Naive thymus-derived CD8-positive, alpha-beta T cell (primary cell): ENCODE measurements at places on chromosomes 2 and 18.

- no peak for DNase-seq
These were observed 101.2 kb downstream of the SETBP1 start for GRCh38 chr18:44781886-44782285.

DNA sequence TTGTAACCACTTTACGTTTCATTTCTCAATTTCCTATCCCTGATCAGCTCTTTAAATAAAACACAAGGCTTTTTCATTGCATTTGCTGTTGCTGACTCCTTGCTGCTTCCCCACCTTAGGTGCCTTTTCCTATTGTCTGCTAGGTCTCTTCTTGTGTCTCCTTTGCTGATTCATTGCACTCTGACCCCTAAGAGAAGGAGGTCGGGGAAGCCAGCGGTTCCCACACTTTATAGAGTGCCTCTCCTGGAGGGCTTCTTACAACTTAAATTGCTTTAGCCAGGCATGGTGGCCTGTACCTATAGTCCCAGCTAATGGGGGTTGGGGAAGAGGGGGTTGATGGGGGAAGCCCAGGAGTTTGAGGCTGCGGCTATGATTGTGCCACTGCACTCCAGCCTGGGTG is 495.0 kb downstream of the DLGAP1 start:
- no peak for DNase-seq

- DNase-seq, result no peak
These were observed 36.2 kb downstream of the PTPN18 start for GRCh38 chr2:130391872-130392670.

DNA sequence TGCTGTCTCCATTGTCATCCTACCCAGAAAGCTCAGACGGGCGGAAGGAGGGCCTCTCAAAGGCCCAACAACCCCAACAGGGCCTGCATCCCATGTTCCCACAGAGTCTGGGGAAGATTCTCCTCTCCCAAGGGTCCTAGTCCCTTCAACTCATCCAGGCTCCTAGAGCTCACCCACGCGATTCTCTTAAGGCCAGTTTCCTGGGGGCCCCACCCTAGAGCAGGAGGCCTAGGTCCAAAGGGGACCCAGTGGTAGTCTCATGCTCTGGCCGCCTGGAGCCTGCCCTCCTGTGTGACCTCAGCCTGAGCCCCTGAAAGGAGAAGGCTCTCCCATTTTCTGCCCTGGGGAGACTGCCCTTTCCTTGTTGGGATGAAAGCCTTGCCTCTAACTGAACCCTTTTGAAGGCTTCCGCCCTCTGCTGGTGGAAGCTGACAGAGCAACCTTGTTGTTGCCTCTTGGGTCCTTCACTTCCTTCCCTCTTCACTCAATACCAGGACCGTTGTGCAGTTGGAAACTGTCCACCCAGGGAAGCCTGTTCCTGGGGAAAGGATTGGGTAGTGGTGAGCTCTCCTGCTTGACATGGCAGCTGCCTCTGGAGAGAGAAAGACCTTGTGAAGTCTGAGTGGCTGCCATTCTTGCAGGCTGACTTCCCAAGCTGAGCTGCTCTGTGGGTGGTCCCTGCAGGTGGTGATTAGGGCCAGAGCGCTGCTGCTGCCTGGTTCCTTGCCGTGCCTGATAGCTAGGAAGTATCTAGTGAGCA is 86.0 kb upstream of the ALPP start:
- no peak for DNase-seq

DNA sequence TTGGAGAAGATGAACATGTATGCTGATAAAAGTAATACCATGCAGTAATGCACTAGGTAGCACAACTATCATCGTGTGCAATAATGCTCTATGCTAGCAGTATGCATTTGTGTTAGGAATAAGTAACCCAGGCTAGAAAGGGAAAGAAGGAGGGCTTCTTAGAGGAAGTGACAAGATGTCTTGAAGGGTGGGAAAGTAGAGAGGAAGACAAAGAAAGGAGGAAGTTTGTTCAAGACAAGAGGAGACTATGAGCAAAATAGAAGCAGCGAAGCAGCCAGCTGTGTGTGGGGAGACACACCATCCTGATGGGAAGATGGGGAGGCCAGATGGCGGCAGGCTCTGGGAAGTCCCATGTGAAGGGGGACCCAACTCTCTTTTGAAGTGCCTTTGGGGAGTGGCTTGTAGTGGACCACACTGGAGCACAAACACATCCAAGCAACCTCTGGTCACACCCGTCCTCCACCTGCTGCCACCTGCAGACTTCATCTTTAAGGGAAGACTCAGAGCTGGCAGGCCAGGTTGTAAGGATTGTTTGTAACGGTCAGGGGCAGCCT is 39.9 kb upstream of the INHBB start:
- DNase-seq, result no peak

DNA sequence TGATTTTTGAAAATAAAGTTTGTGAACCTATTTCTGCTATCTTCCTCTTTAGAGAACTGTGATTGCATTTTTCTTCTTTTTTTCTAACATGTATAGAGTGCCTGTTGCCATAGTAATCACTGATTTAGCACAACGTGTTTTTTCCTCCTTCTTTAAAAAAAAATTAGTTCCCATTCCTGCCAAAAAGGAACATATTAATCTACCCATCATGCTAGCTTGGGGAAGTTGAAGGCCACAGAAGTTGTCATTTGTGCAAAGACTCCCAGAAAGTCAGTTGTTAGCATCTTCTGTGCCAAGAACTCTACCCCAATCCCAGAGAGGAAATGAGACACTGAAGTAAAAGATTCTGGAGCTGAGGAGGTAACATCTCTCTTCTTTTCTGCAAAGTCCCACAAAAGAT is 57.3 kb downstream of the SLC8A1 start:
- DNase-seq, result no peak

GRCh38 chr2:54377901-54378493 is 78.1 kb upstream of the SPTBN1 start:
- no peak for DNase-seq

DNA sequence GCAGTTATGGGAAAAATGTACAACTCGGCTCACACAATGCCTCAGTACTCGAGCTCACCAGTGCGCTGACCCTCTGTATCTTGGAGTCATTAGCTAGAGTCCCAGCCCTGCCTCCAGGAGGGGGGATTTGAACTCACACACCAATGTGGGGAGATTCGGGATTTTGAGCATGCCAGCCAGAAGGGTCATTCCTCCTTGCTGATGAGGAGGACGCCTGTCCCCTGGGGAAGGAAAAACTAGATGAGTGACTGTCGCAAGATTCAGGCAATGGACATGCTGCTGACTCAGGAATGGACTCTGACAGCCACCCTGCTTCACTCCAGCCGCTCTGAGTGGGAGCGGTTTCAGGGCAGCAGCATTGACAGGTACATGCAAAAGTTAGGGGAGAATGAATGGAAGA is 20.6 kb downstream of the FIGN start:
- DNase-seq, result no peak
